ENCODE measurements at places on chromosomes 5 and 9. TPM values are rescaled to one million over a fixed set of nuclear protein-coding genes. Genes with fewer than 3 reads are reported as not detected.
A peak's percentile ranks its signal among the peaks of the same experiment; 100 is the strongest.

GRCh38 chr5:81859624-81860023, 108.7 kb upstream of the SSBP2 start:
- DNase-seq = no peak

GRCh38 chr9:124242331-124243194, 15.2 kb upstream of the NEK6 start:
- no peak for DNase-seq

POLR3G gene
- 34.8 TPM for total RNA-seq

C9orf153 gene
- not detected for total RNA-seq

DNA sequence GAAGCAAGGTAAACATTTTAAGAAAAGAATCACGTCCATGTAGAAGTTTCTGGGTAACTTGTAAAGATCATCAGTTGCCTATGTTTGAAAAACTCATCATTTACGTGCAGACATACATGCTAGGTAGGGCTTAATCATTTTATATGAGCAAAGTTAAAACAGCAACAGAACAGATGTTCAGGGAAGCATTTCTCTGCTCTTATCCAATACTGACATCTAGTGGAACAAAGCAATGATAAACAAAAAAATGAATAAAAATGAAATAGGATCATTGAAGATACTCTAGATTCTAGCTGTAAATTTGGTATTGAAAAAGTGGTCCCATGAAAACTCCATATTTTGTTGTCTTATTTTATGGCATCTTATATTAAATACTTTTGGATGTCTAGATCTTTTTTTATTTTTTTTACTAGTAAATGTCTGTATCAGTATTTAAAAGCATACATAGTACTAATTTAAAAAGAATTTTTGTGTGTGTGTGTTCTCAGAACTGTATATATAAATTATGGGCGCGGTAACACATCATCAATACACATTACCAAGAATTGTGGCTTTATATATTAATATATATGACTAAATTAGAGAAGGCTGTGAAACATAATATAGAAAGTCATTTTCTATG, 1050.2 kb downstream of the CDH12 start:
- DNase-seq = peak; percentile 38
